Activated gamma-delta T cell (primary cell): ENCODE measurements at places on chromosomes 2 and 18.

- DNase-seq = no peak
Measured at GRCh38 chr18:42374961-42375360, 419.9 kb downstream of the PIK3C3 start.

DNA sequence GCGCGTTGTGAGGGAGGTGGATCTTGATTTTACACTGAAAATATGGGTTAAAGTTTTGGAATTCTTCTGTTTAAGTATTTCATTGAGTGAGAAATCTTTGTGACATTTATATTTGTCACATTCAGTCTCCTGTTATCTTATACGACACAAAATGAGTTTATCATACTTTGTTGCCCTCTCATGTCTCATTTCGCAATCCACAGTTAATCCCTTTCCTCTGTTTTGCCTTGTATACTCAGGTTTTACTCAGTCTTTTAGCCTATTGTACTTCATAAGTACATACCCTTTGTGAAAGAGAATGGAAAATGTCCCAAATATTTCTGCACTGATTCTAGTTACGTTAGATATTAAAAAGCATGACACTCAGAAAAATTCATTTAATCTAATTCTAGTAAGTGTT lies 142.7 kb downstream of the ATP9B start:
- no peak for DNase-seq

DNA sequence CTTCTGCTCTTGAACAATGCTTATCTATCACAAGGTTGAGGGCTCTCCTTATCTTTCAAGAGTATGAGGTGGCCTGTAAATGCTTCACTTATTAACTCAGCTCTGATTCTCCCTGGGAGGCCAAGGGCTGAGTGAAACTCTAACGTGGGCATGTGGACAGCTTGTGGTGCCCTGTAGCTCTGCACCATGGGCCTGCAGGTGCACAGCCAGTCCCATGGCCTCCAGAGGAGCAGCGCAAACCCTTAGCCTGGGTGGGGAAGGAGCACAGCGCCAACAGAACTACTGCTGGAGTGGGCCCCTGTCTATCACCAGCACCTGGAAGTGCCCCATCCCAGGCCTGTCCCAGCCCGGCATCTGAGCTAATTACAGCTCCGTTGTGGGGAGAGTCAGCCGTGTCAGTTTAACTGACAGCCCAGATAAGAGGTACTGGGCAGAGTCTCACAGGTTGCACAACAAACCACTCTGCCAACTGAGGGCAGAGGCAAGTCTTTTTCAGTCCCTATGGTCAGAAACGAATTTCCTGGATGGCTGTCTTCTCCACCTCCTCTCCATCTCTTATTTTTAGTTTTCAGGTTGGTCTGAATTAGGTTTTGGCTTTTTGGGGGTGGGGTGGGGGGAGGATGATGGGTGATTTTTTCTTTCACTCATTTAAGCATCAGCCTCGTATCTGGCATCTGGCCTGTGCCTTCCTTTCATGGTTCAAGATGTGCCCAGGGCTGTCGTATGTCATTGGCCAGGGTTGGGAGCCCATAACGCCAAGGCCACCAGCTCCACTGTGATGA lies 219.5 kb downstream of the BCL2 start:
- DNase-seq = no peak

DNA sequence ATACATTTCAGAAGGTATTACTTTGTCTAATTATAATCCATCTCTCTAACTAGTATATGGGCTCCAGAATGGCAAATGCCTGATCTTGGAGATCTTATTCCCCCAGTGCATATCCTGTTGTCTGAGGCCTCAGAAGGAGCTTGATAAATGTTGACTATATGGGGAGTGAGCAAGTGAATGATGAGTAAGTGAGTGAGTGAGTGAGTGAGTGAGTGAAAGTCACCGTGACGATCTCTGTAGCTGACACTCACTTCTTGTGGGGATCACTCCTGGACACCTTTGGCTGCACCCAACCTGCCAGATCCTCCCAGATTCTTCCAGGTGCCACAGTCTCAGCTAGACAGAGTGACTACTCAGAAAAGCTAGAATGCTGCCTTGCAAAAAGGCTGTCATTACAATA lies 2.8 kb downstream of the XDH start:
- DNase-seq = no peak

GRCh38 chr18:54807303-54807702 lies 21.0 kb upstream of the RAB27B start:
- no peak for DNase-seq

GRCh38 chr2:217114117-217114516 lies 254.3 kb upstream of the TNP1 start:
- no peak for DNase-seq

GRCh38 chr2:224584785-224585210 lies 365 bp downstream of the CUL3 start:
- peak; percentile 50 for DNase-seq

DNA sequence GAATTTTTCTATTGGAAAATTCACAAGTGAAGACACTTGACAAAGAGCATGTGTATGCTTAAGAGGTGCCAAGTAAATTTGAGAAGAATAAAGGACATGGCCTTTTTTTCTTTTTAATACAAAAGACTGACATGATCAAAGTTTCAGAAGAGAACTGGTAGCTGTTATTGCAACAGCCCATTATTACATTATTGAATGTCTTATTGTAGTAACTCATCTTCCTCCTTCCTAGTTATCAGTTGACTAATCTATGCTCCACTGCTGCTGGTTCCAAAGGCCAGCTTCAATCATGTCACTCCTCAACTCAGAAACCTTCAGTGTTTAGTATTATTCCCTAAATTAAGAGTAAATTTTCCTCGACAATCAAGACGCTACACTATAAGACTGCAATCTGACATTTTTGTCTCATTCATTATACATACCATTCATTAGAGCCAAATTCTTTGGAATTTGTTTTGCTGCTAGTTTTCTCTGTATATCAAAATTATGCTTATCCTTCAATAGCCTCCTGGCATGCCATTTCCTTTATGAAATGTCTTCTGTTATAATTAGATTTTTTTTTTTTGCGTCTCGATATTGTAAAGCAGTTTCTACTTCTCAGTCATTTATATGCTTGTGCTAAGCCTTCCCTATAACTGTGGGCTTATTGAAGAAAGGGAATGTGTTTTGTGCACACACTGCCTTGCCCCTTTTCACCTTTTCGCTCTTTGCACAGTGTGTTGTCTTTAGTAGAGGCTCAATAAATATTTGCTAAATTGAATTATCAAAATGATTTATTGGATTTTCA lies 27.9 kb downstream of the ITGA4 start:
- no peak for DNase-seq

GRCh38 chr18:44979748-44980147 lies 299.1 kb downstream of the SETBP1 start:
- no peak for DNase-seq

DNA sequence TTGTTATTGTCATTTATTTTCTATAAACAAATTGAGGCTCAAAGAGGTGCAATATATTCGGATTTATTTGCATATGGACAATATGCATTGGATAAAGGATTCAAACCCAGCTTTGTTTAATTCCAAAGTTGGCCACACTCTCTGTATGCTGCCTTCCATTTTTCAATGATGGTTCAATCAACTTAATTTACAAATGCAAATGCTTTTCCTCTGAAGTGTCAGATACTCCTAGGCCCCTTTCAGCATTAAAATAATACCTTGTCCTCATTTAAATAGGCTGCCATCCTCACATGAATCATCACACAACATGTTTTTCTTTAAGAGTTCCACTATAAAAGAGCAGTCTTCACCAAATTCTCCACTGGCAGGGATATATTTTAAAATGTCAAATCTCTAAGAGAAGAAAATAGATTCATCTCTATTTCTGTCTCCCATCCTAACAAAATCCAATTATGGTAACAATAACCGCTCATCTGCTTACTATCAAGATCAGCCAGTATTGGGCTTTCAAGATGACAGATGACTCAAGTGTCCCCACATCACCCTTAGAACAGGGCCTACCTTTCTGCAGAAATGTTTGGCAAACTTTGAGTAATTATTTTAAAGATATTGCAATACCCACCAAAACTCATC lies 114.8 kb downstream of the SCG2 start:
- no peak for DNase-seq

DNA sequence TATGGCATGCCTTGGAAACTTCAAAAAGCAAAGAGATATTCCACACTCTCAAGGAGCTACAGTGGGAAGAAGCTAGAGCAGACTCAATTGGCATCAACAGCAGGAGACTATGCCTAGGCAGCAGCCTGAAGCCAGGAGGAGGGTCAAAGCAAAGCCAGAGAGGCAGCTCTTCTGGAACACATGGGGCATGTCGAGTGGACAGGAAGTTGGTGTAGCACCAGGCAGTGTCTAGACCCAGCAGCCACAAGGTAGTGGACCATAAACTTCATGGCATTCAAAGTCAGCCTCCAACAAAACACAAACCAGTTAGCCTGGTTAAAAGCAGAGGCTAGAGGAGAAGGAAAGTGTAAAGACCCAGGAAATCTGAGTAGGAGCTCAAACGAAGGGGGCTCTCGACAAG lies 311.2 kb upstream of the PKDCC start:
- no peak for DNase-seq
